Stimulated activated CD4-positive, alpha-beta T cell treated with anti-CD3 and anti-CD28 coated beads, Interleukin-4, amount 100 ng/mL, for 4 hours (primary cell): ENCODE measurements at places on chromosomes 4 and X.

- DNase-seq: no peak
Measured at GRCh38 chr4:70892086-70892769, 9.9 kb upstream of the MOB1B start.

- DNase-seq: no peak
Measured at GRCh38 chr4:101593666-101594065, 196.9 kb upstream of the BANK1 start.

DNA sequence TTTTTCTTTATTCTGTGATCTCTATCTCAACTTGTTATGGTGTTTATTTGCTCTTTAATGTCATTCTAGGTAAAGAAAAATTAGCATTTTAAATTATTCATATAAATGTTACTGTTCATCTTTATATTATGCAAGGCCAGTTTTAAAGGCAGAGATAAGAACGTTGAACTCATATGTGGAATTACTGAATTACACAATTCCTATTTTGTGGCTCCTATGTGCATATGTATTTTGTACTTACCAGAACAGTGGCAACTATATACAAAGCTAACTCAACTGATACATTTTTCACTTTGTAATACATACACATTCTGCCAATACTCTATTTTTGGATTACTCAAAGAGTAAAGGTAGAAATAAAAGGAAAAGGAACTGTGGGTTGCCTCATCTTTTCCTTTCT lies 533.2 kb upstream of the NR3C2 start:
- no peak for DNase-seq

DNA sequence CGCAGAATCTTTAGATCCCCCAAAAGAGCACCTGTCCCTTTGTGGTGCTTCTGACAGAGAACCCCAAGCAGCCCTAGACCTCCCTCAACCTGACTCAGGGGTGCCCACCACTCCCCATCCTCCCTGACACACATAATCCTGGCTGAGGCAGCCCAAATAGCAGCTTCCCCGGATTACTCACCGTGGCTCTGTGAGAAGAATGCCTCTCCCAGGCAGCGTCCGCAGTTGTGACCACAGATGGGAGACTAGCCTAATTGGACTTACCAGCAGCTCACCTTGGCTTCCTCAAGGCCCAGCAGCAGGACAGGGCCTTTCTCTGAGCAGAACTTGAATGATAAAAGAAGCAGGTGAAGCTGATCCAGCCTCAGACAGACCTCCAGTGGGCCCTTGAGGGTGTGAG lies 10.3 kb upstream of the ODAPH start:
- DNase-seq: no peak

- DNase-seq: no peak
Measured at GRCh38 chrX:150730719-150731118, 37.5 kb downstream of the MTMR1 start.

DNA sequence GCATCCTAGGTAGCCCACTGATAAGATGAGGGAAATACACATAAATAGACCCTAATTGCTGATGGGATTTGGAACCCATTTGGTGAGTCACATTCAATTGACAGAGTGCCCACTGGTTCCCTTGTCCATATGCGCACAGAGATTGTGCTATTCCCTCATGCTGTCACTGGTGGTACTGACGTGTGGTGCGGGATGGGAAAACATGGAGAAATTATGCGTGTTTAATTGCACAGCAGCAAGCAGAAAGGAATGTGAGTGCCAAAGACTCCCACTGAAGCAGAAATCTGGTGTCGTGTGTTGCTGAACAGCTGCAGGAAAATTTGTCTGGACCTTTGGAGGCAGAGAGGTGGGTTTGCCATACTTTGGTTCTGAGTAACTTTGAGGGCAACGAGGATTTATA lies 92.2 kb downstream of the NHSL2 start:
- DNase-seq: no peak

DNA sequence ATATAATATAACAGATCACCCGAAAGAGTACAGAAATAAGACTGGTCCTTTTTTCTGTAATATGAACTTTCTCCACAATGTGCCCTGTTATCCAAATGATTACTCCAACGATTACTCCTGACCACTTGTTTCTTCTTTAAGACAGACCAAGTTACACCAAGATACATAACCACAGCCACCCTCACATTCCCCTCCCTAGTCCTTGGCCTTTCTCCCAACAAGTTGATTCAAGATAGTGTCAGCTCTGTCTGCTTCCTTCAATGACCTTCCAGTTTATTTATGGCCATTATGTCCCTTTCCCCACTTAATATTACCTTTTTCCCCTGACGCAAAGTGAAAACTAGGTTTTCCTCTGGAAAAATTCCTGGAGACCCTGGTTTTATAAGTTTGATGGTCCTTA lies 397.2 kb downstream of the FAM47B start:
- DNase-seq: no peak

DNA sequence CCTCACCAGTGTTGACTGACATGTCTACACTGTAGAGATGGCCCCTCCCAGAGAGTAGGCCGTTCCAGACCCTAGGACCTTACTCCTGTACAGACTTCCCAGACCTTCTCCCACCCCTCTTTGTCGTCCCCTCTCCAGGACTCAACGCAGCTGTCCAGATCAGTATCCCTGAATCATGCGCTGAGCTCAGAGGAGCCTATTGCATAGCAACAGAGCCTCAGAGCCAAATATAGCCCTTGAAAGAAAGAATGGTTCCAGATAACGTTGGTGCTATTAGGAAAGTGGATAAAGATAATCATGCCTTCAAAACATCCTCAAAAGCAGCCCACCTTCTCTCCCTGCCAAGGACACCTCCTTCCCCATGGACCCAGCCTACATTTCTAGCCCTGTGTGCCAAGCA lies 27.8 kb upstream of the NXF3 start:
- DNase-seq: no peak

DNA sequence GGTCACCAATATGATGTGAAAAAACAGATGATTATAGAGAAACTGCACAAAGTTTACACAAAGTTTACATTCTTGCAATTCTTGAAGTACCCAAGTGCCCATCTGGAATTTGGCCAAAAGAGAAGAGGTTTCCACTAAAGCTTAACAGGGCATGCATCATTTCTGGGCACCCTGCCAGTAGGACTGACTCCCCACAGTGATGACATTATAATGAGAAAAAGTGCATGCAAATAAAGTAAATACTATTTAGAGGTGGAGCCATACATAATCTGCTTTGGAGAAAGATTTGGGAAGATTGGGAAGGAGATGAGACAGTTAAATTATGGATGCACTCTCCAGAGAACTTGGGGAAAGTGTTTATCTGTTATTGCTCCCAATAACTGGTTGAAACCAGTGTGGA lies 93.7 kb upstream of the TRPC3 start:
- DNase-seq: no peak

GRCh38 chr4:98480535-98480934 lies 177.9 kb downstream of the TSPAN5 start:
- DNase-seq: no peak

GRCh38 chrX:49664824-49665223 lies 31.0 kb downstream of the PAGE1 start:
- DNase-seq: no peak

DNA sequence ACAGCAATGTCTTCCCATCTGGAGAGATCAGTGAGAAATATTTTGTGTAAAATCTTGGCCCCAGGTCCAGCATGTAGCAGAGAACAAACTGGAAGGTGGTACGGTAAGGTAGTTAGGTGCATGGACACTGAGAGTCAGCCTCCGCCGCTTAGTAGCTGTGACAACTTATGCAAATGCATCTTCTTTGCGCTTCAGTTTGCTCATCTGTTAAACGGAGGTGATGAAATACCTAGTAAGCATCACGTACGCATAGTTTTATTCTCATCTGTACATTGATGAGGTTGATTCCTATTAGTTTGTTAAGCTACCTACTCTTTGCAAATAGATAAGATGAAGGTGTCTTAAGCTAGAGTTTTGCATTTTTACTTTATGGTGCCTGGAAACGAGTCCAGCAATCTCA lies 80.0 kb upstream of the MSX1 start:
- no peak for DNase-seq

DNA sequence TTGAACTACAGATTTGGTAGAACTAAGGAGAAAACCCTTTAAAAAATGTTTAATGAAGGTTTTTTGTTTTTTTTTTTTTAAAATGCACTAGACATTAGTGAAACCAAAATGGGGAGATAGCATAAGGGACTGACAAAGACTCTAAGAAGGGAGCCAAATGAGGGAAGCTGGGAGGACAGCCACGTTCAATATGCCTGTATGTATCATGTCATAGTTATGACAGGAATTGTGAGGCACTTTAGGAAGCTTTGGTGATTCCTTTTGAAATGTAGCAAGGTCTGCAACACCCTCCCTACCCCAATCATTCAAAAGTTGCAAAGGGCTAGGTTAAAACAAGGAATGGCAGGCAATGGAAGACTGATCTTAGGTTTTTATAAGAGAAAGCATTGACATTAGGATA lies 526.0 kb downstream of the TLL1 start:
- no peak for DNase-seq

GRCh38 chrX:50615570-50616158 lies 145.0 kb upstream of the DGKK start:
- DNase-seq: no peak

- no peak for DNase-seq
Measured at GRCh38 chrX:24498181-24498580, 33.1 kb downstream of the PDK3 start.

- no peak for DNase-seq
Measured at GRCh38 chr4:26039639-26040359, 125.8 kb downstream of the SMIM20 start.

- DNase-seq: peak; percentile 67
Measured at GRCh38 chr4:83535520-83536361, at the start of gene GPAT3. TSS of gene GPAT3 (plus strand) at chr4:83536108. CDS start at chr4:83536623, 515 bp downstream.

- no peak for DNase-seq
Measured at GRCh38 chrX:36334572-36334971, 415.0 kb downstream of the CFAP47 start.

DNA sequence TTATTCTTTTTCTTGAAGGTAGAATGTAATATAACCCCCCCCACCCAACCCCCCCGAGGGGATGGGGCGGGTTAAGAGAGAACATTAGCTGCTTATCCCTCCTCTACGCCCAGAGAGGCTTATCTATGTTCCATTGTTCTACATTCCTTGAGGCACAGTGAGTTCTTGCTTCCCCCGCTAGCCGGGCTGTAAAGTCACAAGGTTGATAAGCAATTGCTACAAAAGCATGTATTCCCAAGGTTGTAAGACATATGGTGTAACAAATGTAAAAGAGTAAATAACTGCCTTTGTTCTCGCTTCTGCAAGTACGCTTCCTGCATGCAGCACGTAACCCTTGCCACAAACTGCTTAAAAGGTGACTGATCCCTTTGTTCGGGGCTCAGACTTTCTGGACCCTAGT lies 8.2 kb downstream of the DCAF8L2 start:
- no peak for DNase-seq

- no peak for DNase-seq
Measured at GRCh38 chrX:110321670-110322069, 3.8 kb upstream of the AMMECR1 start.

- no peak for DNase-seq
Measured at GRCh38 chrX:115592997-115593734, 32.2 kb downstream of the PLS3 start.

DNA sequence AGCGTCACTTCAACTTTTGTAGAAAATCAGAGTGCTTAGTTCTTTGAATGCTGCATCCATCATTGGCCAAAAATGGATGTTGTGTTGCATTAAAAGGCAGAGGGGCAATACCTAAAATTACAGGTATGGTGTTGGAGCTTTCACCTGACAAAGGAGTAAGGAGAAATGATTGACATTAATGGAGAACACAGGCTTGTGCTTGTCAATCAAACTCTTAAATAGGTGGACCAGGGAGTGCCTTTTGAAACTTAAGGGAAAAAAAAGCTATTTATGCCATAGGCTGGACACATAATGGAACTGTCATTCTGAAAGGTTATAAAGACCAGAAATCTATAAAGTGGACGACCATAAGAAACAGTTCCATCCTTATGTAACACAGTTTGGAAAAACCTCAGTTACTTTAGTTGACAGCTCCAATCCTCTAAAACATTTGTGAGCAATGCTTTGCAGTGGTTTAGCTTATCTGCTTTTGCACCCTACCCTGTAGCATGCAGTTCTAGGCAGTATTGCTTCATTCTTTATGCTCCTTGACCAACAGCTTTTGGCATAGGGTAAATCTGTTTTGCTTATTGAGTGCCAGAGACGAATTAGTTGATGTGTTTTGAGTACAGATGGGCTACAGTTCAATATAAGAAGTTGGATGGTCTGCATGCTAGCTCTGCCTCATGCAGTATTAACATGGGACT lies 2.4 kb downstream of the HADH start:
- no peak for DNase-seq
